ENCODE measurements at places on chromosomes 2 and 18. TPM values are rescaled to one million over a fixed set of nuclear protein-coding genes. Genes with fewer than 3 reads are reported as not detected.
A peak's percentile ranks its signal among the peaks of the same experiment; 100 is the strongest.

FBXO48 gene
- 2.0 TPM for total RNA-seq

DNA sequence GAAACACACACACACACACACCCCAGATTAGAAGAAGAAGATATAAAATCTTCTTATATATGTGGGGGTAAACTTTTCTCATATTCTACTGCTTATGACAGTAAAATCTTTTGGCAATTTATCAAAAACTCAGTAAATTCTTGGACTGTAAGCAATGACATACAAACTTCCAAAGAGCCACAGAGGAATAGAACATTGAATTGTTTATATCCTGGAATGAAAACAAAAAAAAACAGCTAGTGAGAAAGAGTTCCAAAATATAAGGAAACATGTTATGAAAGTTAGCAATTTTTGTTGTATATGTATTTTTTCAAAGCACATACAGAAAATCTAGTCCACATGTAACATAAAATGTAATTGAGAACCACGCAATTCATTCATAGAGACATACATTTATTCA lies 764.9 kb downstream of the DSC3 start:
- no peak for DNase-seq

- no peak for DNase-seq
Observed at GRCh38 chr18:60893355-60894097, 439.7 kb upstream of the CDH20 start.

GRCh38 chr2:64296140-64296480 lies 151.9 kb upstream of the PELI1 start:
- DNase-seq = peak; percentile 49

VIT gene
- total RNA-seq = not detected

- DNase-seq = no peak
Observed at GRCh38 chr18:22951823-22952222, 18.7 kb downstream of the RBBP8 start.

PLEK gene
- 0.60 TPM for total RNA-seq

MYL12A gene
- 485 TPM for total RNA-seq

GRCh38 chr18:78293540-78293939 lies 686.1 kb upstream of the SALL3 start:
- DNase-seq = no peak

All from activated CD4-positive, alpha-beta T cell treated with anti-CD3 and anti-CD28 coated beads for 36 hours (primary cell).